ENCODE measurements at places on chromosomes 2 and 18.

DNA sequence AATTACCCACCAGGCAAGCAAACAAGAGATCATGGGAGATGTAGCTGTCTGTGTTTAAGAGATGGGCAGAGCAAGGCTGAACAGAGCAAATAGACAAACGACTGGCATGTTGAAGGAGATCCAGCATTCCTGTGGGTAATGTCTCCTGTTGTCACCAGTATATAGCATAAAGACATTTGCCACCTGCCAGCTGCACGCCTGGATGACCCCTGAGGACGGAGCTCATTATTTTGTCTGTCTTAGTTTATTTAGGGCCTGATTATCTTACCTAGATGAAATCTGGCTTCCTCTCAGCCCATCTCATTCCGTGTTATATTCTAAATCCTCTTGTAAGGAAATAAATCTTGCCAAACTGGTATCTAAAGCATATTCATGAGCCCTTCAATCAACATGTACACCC is 510.3 kb upstream of the LINC00305 start:
- DNase-seq = no peak

GRCh38 chr2:68320118-68320641 is 431 bp upstream of the CNRIP1 start:
- DNase-seq = no peak

DNA sequence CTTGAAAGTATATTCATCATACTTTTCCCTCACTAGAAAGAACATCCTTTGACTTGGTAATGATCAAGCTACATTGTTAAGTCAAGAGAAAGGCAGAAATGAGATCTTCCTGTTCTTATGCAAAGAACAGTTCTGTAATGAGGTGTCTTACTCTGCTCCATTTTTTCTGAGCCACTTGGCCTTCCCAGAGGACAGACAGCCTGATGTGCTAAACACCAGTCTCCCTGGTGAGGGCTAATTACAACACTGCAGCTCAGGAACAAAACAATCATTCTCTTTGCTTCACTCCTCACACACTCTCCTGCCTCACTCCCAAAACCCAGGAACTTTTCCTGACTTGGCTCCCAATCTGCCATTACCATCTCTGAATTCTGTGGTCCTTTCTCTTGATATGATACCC is 25.6 kb downstream of the TACR1 start:
- no peak for DNase-seq

DNA sequence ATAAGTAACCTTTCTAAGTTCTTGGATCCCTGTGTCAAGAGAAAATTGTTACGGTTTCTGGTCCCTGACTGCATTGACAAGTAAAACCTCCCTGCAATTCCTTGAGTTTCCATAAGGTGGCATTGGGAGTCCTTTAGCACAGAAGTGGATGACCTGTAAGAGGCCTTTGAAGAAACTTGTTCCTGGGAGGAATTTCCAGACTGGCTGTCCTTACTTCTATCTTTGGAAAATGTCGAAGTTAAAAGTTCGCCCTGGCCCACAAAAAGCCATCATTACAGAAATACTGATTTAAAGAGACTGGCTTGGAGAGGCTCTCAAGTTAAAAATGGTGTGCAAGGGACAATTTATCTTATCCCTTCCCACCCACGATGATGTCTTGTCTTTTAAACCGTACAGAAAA is 218.4 kb downstream of the CDH20 start:
- peak; percentile 52 for DNase-seq

GRCh38 chr2:24576617-24577016 is 85.6 kb downstream of the NCOA1 start:
- DNase-seq = no peak

- no peak for DNase-seq
Observed at GRCh38 chr2:46535360-46535759, 56.0 kb downstream of the TMEM247 start.

DNA sequence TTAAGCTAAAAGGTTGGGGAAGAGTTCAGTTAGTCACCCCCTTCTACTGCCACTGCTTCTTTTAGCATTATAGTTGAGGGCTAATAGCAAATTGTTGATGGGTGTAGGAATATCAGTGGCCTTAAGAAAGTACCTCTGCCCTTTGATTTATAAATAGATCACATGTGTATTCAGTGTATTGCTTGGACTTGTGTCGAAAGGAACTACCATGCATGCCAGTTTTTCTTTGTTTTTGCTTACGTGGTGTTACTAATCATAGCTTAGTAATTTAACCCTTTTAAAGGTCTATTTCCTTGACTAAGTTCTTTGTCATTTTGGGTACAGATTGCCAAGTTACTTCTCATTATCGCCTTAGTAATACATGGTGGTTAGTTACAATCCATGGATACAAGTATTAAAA is 85.6 kb downstream of the MIB1 start:
- no peak for DNase-seq

DNA sequence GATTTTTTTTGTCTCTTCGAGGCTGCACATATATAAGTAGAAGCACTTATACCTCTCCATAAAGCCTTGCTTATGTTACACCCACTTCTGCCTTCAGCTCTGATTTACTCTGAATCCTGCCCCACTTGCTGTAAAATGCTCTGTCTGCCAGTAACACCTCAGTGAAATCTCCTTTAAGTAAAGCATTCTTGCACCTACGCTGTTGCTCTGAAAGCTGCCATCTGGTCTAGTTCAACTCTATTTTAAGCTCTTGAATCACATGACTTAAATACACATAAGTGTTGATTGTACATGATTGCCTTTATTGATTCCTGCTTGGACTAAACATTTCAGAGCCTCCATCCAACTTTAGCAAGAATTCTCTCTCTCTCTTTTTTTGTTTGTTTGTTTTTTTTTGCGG is 609.0 kb upstream of the CELF4 start:
- no peak for DNase-seq

DNA sequence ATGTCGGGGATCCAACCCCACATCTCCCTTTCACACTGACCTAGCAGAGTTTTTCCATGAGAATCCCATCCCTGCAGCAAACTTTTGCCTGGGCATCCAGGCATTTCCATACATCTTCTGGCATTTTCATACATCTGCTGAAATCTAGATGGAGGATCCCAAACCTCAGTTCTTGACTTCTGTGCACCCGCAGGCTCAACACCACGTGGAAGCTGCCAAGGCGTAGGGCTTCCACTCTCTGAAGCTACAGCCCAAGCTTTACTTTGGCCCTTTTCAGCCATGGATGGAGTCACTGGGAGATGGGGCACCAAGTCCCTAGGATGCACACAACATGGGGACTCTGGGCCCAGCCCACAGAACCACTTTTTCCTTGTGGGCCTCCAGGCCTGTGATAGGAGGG is 32.2 kb upstream of the TEX51 start:
- no peak for DNase-seq

DNA sequence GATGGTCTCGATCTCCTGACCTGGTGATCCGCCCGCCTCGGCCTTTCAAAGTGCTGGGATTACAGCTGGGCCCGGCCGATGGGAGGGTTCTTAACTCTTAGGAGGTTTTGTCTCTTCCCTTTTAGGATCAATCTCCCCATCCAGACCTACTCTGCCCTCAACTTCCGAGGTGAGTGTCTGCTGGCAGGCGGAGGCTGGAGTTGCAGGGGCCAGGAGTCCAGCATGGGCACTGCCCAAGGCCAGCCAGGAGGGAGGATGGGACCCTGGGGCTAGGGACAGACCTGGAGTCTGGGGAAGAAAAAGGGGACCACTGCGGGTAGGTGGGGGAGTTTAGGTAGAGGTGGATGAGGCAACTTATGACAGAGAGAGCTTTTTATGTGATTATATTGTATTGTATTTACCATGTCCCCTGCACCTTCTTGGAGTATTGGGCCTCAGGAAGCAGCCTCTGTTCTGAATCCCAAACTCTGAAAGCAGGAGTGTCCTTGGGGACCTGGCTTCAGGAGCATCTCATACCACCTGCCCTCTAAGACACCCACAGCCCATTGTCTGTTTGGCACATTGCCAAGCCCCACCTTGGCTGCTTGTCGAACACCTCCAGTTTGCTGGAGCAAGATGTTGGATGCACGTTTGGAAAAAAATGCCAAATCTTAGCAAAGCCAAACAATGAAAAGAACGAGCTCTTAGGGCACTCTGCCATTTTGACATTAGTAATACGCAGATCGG is 5.6 kb downstream of the DES start:
- no peak for DNase-seq

DNA sequence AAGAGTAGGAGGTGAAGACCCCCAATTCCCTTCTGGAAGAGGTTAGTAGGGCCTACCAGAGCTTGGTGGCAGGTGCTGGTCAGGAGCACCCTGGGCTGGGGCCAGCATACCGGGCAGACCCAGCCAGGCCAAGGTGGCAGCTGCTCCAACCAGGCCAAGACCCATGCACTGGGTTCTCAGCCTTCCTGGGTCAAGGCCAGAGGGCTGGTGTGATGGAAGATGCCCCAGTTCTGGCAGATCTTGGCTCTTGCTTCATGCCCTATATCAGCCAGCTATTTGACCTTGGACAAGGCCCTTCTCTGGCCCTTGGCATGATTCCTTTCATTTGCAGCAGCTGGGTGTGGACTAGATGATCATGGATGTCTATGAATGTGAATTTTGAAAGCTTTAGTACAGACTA is 57.7 kb downstream of the PRKCE start:
- DNase-seq = no peak

DNA sequence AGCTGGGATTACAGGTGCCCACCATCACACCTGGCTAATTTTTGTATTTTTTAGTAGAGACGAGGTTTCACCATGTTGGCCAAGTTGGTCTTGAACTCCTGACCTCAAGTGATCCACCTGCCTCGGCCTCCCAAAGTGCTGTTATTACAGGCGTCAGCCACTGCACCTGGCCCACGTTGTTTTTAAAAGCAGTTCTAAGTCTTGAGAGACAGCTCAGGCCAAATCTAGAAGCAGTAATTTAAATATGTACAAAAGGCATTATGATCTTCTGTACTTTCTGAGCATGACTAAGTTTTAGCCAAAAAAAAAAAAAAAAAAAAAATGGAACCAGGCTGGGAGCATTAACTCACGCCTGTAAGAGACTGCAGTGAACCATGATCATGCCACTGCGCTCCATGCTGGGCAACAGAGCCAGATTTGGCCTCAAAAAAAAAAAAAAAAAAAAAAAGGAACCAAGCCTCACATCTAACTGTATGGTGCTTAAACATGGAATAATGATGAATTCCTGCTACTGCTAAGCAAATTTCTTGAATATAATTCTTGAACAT is 4.0 kb downstream of the ABHD3 start:
- no peak for DNase-seq

- no peak for DNase-seq
Observed at GRCh38 chr2:235855011-235855410, 313.2 kb downstream of the GBX2 start.

DNA sequence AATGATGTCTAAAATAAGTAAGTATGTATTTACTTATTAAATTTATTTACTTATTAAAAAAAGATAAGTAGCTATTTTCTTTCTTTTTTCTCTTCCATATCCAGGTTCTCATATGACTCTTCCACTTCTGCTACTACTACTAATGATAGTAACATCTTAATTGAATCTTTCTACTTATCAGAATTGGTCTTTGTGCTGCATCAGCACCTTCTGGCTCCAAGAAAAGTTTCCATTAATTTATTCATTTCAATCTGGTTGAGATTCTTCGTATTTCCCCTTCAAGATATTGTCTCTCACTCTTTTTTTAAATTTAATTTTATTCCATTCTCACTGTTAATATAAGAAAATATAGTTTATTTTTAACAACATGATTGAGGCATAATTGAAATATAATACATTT is 1675.4 kb downstream of the DPP10 start:
- no peak for DNase-seq

- no peak for DNase-seq
Observed at GRCh38 chr2:62817995-62818713, 112.6 kb downstream of the EHBP1 start.

DNA sequence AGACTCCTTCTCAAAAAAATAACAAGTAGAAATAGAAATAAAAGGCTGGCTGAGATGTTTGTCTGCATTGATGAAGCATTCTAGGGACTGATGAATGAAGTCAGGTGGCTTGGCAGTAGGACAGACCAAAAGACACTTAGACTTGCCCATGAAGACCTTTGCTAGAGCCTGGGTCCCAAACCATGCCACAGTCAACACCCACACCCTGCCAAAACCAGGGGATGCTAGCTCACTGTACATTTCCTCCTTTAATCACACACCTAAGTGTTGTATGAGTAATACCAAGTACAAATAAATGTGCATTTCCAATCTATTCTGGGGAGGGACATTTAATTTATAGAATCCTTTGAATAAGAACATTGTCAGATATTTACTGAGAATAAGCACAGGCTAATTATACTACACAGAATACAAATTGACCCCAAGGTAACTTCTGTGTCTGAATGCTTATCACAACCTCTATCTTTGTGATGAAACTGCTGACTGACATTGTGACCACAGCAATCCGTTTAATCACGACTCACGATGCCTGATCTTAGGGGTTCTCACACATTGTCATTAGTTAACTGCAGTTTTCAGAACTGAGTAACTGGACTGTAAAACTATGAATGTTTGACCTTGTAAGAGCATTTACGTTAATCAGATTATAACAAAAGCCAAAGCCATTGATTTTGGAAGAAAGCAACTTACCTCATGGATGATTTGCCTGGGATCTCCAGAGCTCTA is 10.5 kb upstream of the NOL10 start:
- DNase-seq = no peak

DNA sequence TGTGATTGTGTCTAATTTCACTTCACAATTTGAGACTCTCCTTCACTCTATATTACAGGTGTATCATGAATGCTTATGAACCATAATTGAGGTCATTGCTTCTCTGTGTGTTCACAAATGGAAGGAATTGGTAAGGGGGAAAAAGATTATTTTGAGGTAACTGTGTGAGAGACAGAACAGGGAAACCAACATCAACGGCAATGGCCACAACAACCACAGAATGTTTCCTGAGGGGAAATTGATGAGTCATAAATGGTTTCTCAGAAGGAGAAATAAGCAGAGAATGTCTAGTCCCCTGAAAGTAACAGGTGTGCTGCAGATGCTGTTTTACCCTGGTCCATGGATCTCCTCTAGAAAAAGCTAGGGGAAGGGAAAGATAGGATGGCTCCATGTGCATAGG is 361.2 kb upstream of the GALNT5 start:
- DNase-seq = no peak

DNA sequence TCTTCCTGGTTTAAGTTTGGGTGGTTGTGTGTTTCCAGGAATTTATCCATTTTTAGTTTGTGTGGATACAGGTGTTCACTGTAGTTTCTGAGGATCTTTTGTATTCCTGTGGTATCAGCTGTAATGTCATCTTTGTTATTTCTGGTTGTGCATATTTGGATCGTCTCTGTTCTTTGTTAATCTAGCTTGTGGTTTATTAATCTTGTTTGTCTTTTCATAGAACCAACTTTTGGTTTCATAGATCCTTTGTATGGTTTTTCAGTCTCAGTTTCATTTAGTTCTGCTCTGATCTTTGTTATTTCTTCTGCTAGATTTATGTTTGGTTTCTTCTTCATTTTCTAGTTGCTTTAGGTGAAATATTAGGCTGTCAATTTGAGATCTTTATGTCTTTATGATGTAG is 202.4 kb upstream of the ZSWIM2 start:
- DNase-seq = no peak

- no peak for DNase-seq
Observed at GRCh38 chr2:237886685-237887481, 27.5 kb downstream of the RAMP1 start.

DNA sequence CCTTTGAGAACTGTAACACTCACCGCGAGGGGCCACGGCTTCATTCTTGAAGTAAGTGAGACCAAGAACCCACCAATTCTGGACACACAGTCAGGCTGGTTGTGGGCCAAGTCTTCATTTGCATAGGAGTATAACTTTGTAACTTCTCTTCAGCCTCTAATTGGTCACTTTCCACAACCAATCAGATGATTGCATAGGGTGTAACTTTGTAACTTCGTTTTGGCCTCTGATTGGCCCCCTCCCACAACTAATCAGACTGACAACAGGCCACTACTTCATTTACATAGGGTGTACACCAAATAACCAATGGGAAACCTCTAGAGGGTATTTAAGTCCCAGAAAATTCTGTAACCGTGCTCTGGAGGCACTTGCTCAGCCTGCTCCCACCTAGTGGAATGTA is 77.5 kb upstream of the TCF4 start:
- DNase-seq = no peak
